ENCODE measurements at places on chromosomes 3 and 15.

DNA sequence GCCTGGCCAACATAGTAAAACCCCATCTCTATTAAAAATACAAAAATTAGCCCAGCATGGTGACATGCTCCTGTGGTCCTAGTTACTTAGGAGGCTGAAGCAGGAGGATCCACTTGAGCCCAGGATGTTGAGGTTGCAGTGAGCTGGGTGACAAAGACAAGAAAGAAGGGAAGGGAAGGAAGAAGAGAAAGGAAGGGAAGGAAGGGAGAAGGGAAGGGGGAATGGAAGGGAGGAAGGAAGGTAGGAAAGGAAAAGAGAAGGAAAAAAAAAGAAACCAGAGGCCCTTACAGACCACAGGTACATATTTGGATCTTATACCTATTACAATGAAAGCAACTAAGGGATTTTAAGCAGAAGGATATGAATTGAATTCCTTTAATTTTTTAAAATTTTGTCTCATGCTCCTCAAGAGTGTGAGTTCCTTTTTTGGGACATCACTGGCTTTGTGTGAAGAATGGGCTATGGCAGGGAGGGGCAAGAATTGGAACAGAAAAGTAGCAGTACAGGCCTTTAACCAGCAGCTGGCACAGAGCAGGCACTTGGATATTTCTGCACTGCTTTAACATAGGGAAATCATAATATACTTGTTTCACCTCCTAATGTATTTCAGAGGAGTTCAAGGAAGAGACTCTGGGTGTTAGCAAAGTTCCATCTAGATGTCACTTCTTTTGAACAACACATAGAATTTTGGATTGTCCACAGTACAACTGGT lies 7.9 kb downstream of the RAB27A start:
- DNase-seq, result no peak

DNA sequence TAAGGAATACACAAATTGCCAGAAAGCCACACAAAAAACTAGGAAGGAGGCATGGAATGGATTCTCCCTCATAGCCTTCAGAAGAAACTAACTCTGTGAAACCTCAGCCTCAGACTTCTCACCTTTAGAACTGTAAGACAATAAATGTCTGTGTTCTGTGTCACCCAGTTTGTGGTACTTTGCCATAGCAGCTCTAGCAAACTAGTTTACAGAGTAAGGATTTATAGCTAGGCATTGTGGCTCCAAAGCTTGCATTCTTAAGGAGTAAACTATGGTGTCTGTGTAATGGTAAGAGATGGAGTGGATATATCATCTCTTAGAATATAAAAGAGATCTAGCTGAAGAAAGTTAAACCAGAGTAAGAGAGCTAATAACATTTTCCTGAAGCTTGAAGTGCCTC lies 18.9 kb downstream of the EPHA6 start:
- DNase-seq, result no peak

DNA sequence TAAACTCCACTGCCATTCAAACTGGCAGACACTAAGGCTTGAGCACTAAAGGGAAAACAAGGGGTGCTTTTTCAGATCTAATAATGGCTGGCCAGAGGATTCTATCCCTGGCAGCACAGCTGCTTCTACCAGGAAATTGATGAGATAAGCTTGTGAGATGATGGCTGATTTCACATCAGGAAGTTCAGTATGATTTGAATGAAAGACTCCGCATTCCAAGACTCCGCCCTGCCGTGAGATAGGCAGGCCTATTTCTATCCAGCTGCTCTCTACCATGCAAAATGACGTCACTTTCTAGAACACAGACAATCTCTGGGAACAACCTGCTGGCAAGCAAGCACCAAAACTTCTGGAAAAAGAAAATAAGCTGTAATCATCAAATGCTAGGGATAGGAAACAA lies 171.8 kb downstream of the WDR76 start:
- DNase-seq, result peak; percentile 24

DNA sequence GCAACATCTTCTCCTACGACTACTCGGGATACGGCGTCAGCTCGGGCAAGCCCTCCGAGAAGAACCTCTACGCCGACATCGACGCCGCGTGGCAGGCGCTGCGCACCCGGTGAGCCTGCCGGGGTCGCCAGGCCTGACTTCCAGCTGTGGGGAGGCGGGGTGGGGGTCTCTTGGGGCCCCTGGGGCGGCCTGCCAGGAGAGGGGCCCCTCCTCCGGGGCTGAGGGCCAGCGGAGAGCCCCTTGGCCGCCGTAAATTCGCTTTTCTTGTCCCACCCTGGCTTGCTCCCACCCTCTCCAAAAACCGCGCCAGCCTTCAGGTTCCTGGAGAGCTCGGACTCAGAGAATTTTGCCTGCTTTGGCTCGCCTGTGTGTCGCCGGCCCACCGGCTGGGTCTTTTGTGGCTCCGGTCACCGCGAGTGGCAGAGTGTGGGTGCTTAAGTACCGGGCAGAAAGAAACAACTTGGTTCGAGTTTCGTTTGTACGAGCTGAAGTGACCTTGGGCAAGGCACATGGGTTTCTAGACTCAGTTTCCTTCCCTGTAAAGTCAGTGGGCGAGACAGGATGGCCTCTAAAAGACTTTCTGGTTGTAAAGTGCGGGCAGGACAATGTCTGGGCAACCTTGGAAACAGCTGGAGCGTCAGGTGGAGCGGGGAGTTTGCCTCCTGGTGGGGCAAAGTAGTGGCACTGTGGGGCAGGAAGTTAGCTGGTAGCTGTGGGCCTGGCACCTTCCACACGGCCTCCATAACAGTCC lies 976 bp downstream of the ABHD17C start:
- no peak for DNase-seq

GRCh38 chr3:49916686-49917085 lies 12.9 kb downstream of the MON1A start:
- DNase-seq, result peak; percentile 58
